ENCODE measurements at places on chromosomes 2 and 18.

- DNase-seq, result no peak
These were observed 33.3 kb downstream of the STAT1 start for GRCh38 chr2:190980630-190981209.

GRCh38 chr18:53610957-53611356 lies 613.5 kb downstream of the MBD2 start:
- DNase-seq, result no peak

GRCh38 chr2:19120941-19121750 lies 237.3 kb downstream of the OSR1 start:
- DNase-seq, result no peak

- no peak for DNase-seq
These were observed 79.3 kb upstream of the POU3F3 start for GRCh38 chr2:104774631-104775030.

DNA sequence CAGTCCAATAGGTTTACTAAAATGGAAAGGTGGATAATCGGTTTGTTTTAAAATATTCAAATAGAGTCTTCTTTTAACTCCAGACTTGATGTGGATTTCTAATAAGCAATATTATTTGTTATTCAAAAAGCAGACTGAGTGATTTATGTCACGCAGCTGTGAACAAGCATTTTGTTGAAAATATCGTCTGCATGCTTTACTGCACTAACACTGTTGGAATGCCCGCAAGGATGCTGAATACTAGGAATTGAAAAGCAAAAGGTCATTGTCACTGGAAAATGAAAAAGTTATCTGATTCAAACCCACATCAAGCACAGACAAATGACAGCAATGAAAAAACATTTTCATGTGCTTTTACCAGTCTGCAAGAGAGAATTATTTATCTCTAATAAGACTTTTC lies 31.1 kb downstream of the CHN1 start:
- no peak for DNase-seq

Data from CD4-positive, alpha-beta T cell treated with Interleukin-4 for 4 hours (primary cell).